Prostate gland (tissue), 2 donors: ENCODE measurements at places on chromosomes 7 and 10.

DNA sequence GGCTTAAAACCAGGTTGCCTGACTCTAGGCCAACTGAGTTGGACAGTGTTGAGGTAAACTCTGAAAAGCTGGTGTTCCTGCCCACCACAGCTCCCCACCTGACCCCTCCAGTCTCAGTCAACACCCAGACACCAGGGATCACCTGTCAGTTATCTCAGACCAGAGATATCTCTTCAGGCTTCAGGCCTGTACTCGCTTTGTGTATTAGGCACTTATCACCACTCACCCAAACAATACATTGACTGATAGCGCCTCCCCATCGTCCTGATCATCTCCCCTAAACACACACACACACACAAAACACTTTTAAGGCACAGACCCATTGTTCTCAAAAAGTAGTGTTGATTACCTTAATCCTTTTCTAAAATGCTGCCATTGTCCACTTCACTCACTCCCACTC is 111.5 kb downstream of the PLCE1 start:
- DNase-seq, result no peak

GRCh38 chr10:62852961-62853702 is 37.0 kb upstream of the EGR2 start:
- no peak for DNase-seq

- peak; percentile 49 for DNase-seq
These were observed 88.4 kb downstream of the BEND7 start for GRCh38 chr10:13440185-13441061.

GRCh38 chr7:151936207-151936606 is 20.0 kb upstream of the GALNTL5 start:
- DNase-seq, result no peak

- peak; percentile 32 for DNase-seq
These were observed 7.4 kb downstream of the SLC29A3 start for GRCh38 chr10:71326464-71326881.

DNA sequence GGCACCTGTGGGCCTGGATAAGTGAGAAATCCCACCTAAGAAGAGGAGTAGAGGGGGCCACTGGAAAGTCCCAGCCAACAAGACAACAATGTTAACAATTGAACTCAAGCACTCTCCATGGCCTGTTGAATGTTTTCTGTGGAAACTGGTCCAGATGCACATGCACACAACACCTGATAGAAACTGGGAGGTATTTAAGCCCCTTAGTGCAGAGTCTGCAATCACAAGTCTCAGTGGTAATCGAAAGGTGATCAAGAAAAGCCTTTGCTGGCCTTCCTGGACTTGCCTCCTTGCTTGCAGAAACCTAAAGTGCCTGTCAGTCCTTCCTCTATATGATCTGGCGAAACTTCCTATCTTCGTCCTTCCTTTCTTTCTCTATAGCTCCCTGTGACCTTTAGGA is 30.6 kb upstream of the HNRNPH3 start:
- DNase-seq, result no peak

GRCh38 chr7:18552316-18552916 is 56.9 kb downstream of the HDAC9 start:
- no peak for DNase-seq

DNA sequence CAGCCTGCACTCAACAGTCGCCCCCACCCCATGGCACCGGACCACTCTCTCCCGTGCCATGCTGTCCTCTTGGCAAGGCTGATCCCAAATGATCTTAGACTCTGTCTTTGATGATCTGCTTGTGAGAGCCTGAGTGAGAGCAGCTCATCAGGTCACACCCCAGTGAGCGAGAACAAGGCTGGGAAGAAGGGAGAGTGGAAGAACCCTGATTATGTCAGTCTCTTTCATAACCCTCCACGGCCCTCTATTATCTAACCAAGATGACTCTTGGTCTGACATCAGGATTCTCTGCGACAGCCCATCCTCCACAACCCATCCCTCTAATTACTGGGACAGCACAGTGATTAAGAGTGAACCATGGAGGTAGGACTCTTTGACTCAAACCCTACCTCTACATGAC is 53.1 kb upstream of the C7orf33 start:
- no peak for DNase-seq

GRCh38 chr10:74011017-74011416 is 13.1 kb downstream of the VCL start:
- no peak for DNase-seq

DNA sequence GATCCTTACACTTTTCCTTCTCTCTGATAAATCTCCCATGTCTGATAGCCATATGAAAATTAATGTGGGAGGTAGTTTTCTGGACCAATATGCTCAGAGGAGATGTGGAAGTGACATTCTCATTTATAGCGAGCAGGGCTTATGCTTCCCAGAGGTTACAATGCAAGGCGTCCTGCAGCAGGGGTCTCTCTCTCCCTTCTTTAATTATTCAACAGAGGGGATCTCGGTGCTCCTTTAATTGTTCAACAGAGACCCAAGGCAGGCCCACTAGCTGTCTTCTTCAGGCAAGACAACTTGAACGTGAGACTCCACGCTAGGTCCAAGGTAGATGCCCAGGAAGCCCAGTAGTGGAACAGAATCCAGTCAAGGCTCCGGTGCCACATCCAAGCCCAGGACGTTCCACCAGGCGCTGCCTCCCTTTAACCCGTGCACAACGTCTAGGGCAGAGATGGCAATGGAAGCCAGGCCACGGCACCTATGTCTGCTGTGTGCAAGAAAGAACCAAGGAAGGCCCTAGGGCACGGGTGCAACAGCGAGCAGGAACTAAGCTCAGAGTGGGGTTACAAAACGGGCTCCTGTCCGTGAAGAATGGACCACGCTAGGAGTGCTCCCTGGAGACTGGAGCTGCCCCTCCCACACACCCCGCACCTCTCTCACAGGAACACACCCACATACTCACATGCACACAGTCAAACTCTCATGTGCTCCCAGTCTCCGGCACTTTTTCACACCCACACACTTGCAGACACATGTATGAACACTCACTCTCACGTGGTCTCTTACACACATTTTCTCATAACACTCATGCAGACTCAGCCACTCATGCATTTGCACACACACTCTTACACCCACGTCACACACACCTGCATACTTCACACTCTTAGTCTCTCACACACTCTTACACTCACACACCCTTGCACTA is 230.4 kb downstream of the TNS3 start:
- no peak for DNase-seq
